Stimulated activated CD8-positive, alpha-beta memory T cell treated with anti-CD3 and anti-CD28 coated beads, Interleukin-15, amount 100 ng/mL, for 24 hours (primary cell): ENCODE measurements at places on chromosomes 4 and X.

GRCh38 chrX:2549876-2550275 is 49.1 kb upstream of the DHRSX start:
- DNase-seq = no peak

DNA sequence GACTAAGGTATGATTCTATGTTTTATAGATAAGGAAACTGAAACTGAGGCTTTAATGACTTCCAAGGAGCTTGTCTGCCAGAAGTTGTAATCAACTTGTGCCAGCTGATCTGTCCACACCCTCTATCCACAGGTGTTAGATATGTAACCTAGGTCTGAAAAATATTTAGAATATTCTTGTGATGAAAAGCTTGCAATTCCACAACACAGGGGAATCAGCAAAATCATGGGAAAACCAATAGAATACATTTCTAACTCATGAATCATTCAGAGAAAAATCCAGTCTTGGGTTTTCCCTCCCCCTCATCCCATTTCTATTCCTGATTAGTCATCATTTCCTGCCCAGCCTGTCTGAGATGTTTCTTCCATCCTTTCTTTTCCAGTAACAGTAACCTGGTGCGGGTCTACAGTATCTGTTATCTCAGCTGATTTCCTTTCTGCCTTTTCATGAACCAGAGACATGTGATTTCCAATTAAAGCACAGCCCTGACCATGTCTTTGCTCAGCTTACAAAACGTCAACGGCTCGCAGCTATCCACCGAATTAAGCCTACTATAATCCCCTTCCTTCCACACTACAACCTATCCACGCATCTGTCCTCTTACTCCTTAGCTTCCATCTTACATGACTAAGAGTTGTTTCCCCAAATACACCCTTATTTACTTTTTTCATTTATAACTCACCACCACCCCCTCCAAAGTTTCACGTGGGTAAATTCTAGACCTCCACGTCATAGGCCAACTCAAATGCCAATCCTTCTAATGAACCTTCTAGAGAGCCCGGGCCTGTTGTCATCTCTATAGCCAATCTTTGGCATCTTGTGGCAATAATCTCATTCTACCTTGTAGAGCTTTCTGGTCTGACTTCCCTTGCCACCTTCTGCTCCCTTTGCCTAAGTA is 961 bp upstream of the NOCT start:
- DNase-seq = no peak

DNA sequence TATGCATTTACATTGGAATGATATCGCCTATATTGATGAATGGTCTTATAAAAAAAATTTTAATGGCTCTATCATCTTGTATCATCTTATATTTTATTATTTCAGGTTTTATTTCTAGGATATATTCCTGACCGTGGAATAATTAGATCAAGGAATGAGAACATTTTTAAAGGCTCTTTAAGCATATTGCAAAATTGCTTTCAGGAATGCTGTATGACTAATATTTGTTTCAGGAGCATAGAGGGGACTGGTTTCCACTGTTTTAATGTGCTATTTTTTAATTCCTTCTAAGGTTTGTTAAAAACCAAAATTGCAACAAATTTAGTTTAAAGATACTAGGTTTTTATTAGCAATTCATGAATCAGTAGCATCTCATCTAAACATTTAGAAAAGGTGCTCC is 120.2 kb downstream of the BMPR1B start:
- DNase-seq = no peak

DNA sequence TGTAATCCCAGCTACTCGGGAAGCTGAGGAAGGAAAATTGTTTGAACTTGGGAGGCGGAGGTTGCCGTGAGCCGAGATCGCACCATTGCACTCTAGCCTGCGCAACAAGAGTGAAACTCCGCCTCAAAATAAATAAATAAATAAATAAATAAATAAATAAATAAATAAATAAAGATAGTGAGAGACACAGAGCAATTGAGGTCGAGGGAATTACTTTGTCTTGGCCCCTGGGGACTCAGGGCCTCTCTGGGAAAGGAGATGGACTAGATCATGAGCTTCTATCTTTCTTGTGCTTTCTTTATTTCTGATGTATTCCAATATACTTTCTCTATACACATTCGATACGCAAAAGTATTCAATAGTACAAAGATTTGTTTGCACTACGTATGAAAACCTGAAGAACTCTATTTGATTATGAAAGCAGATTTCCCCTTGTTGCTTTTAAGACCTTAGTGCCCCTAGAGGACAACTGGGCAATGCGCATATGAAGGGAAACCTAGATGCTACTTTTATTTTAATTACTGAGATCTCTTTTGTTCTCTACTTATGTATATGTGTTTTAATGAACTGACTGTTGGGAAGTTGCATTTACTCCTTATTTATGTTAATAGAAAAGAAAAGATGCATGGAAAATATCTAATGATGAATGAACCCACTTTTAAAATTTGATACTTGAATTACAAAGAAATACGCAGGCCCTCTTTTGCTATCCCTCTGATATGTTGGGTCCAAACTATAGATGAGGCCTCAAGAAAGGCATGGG is 12.8 kb upstream of the ELOVL6 start:
- no peak for DNase-seq

DNA sequence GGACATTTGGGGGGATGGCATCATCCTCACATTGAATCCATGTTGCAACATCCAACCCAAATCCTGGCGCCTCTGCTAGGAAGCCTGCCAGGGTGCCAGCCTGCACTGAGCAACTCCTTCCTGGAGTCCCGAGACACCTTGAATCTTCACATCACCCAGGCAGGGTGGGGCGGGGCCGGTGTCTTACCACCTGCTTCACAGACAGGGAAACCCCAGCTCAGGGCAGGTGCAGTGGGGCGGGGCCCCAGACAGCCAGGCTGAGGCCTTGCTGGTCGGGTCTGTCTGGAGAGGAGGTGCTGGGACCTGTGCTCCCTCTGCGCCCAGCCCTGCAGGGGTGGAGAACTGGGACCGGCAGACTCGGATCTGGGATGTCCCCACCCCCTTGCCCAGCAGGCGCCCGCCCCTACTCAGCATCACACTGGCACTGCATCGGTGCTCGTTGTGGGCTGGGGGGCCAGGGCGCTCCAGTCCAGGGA is 31.5 kb upstream of the HTRA3 start:
- DNase-seq = no peak

- DNase-seq = no peak
These were observed 852.9 kb downstream of the TECRL start for GRCh38 chr4:63556332-63556731.

DNA sequence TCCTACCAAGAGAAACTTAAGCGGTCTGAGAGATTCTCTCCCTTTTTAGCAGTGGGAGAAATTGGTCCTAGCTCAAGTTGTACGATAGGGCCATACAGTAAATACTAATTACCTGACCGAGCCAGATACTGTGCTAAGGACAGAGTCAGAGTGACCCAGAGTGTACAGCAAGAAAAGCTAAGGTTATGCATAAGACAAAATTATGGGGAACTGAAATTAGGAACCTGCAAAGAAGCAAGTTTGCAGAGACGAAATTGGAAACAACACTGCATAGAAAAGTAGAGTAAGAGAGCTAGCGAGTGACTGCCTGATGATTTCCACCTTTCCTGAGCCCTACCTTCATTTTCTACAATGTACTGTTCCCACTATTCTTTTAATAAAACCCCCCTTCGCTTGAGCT is 278.1 kb downstream of the NKX6-1 start:
- no peak for DNase-seq

DNA sequence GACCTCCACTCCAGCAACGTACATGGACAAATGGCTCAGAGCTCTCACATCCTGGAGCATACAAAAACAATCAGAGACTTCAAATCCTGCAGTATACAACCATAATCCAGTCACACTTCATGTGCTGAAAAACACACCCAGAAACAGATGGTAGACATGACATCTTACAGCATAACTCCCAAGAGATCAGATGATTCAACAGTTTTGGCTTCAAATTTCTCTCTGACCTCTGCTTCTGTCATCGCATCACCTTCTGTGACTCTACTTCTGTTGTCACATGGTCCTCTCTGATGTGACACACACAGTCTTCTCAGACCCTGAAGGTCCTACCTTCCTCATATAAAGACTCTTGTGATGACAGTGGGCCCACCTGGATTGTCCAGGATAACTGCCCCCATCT is 18.5 kb downstream of the SUV39H1 start:
- no peak for DNase-seq

DNA sequence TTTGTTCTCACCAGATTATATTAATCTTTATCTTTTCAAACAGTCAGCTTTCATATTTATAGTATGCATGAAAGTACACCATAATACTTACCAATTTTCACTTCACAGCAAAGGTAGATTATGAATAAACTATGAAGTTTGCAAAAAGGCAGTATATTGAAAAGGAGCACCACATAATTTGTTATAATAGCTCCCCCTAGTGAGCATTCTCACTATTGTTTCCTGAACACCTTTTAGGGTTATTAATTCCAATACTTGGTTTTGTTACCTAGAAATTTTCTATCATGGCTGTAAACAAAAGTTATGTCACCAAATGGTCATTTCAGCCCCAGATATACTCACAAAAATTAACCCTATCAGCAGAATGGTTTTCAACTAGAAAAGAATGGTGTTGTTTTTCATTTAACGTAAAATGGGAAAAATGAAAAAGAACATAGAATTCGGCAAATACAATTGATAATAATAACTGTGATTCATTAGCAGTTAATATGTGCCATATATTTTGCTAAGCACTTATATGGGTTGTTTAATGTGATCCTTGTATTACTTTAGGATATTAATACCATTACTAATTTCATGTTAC is 30.2 kb upstream of the NKX6-1 start:
- no peak for DNase-seq

GRCh38 chrX:45710081-45710801 is 509.6 kb upstream of the DIPK2B start:
- no peak for DNase-seq

DNA sequence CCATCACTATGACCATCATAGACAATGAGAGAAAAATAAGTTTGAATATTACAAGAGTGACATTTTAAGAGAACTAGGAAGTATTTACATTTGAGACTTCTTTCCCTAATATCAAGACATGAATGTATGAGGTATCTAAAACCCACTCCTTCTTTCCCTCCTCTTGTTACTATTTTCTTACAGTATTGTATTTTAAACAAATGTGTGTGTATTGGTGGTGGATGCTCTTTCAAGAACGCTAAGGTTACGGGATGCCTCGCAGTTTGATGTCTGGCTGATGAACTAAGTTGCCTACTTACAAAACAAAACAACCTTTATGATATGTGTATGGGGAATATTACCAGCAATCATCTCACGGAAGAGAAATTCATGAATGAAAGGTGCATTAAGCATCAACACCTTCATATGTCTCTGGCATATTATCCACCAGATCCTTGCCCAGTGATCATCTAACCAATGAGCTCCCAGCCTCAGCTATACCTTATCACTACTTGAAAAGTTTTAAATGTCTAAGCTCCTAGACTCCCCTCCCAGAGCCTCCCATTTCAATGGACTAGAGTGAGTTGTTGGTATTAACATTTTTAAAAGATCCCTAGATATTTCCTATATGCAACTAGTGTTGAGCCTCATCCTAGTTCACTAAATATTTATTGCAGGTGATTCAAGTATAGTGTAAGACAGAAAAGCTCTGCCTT is 10.6 kb downstream of the AREG start:
- no peak for DNase-seq

DNA sequence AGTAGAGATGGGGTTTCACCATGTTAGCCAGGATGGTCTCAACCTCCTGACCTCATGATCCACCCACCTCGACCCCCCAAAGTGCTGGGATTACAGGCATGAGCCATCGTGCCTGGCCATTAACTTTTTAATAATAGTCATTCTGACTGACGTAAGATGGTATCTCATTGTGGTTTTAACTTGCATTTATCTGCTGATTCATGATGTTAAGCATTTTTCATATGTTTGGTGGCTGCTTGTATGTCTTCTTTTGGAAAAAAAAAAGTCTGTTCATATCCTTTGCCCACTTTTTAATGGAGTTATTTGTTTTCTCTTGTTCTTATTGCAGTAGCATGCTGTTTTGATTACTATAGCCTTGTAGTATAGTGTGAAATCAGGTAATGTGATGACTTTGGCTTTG is 45.8 kb downstream of the ANXA10 start:
- DNase-seq = no peak

GRCh38 chr4:31058656-31059055 is 338.5 kb downstream of the PCDH7 start:
- no peak for DNase-seq
